AG08395 (cell line): ENCODE measurements at places on chromosomes 7 and 10.

GRCh38 chr10:52194716-52195115 lies 119.4 kb upstream of the DKK1 start:
- DNase-seq = no peak

- peak; percentile 54 for DNase-seq
These were observed 198.3 kb downstream of the RPS24 start for GRCh38 chr10:78231939-78232338.

DNA sequence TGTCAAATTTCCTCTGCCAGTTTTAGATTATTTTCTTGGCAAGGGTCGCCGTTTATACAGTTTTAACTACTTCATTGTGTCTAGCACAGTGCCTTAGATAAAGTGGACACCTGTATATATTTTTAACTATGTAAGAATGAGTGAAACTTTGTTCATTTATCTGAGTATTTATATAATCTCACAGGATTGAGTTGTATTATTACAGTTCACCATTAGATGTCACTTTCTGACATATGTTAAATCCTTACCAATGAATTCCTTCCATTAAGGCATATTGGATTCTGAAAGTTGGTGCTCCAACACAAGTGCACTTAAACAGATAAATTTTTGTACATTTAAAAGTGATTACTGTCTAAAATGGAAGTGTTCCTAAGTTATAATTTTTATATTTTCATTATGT lies 43.0 kb downstream of the ZMYND11 start:
- DNase-seq = peak; percentile 47

DNA sequence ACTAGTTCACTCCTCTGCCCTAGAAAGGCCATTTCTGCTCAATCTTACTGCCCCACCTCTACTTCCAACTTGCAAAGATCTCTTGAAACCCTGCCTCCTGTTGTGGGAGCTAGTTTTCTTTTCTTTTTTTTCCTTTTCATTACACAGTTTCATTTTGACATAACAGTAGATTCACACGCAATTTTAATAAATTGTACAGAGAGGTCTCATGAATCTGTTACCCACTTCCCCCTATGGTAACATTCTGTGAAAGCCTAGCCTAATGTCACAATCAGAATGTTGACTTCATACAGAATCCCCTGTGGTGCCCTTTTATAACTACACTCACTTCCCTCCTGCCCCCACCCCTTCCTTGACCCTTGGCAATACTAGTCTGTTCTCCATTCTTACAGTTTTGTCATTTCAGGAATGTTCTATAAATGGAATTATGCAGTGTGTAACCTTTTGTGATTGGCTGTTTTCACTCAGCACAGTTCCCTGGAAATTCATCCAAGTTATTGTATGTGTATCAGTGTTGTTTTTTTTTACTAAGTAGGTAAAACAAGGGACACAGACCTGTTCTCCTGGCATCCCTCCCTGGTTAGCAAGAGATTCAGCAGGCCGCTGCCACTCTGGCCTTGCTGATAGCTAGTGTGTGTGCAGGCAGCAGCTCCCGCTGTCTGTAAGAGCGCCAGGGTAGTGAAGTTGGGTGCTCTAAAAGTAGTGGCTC lies 21.5 kb downstream of the CHST3 start:
- DNase-seq = peak; percentile 75

GRCh38 chr7:126803060-126803665 lies 449.6 kb downstream of the GRM8 start:
- peak; percentile 54 for DNase-seq

- DNase-seq = peak; percentile 74
These were observed 7.4 kb upstream of the MICALL2 start for GRCh38 chr7:1466524-1467271.

GRCh38 chr10:94780844-94781243 lies 18.4 kb downstream of the CYP2C19 start:
- no peak for DNase-seq

DNA sequence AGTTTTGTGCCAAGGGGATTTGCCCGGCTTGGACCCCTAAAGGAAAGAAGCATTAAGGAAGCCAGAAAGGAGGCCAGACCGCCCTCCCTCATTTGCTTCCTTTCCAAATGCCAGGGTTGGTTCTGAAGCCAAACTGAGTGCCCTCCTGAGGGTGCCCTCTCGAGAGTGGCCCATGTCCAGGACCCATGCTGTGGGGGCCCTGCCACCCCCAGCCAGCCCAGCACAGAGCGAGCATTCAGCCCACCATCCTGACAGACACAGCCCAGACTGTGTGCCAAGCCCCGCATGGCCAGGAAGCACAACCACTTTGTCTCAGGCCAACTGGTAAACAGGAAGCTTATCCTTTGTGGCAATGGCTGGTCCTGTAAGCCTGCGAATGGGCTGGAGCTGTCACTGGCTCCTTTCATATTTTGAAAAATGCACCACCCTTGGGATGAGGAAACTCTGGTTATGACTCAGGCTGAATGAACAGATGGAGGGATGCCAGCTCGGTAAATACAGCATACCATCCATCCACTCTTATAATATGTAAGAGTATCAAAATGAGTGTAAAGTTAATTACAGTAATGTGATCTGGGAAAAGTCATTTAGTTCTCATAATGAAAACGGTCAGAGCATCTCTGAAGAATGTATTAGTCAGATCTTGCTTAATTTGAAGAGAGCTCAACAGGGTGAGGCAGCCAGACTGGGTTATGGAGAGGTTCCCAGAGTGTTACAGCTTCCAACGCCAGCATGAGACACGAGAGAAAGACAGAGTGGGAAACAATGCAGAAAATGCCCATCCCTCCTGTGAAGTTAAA lies 65.0 kb downstream of the STK17A start:
- peak; percentile 88 for DNase-seq

DNA sequence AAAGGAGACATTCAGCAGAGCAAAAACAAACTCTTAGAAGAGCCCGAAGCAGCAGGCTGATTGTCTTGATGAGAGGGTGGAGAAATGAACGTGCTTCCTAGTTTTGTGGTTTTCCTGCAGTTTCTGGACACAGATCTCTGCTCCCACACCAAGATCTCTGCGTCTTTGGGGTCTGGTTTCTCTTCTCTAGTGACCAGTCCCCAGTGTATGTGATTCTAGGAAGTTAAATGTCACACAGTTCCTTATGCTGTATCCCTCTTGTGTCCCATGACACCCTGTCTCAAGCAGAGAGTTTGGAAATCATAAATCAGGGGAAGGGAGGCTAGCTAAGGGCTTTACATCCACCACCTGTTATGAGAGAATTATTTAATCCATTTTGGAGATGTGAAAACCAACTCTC lies 55.4 kb upstream of the KLF14 start:
- no peak for DNase-seq

DNA sequence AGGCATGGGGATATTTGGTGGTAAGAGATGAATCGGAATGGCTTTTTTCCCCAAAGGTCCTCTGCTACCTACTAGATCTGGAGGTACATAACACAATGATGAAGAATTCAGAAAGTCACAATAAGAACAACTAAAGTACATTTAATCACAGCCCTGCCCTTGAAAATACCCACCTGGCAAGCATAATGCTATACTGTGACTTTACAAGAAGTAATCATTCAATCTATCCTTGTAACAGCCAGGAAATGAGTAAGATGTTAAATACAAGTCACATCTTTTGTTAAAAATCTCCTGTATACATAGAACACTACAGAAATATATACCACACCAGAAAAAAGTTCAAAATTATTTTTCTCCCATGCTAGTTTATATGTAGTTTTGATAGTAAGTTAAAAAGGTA lies 108.3 kb upstream of the ABCB5 start:
- DNase-seq = no peak

DNA sequence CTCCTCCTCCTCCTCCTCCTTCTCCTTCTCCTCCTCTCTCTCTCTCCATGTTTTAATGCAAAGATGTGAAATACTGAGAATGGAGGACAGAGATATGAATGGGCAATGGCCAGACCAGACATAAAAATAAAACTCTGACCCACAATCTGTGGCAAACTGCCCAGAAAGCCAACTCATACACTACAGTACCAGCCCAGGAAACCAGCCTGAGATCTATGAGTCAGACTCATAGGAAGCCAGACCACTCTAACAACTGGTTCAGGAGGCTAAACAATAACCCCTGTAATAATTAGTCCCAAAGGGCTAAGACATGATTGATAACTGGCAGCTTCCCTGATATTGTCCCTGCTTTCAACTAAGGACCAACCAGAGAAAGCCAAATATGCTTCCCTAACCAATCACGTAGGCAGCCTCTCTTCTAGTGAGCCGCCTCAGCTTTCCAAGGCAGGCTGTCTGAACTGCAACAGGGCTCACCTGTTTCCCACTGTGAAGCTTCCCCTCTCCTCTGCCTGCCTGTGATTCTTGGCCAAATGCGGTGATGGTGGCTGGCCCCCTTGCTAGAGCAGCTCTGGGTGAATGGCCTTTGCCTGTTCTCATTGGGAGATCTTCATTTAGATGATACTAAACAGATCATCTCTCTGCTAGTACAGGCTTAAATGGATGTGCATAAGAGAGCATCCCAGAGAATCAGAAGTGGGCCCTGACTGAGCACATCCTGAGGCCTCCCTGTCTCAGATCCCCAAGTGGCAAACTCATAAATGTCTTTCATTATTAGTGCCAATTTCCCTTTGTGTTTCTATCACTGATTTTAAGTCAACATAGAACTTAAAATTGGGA lies 817.6 kb downstream of the TNS3 start:
- peak; percentile 88 for DNase-seq

GRCh38 chr10:83037653-83038052 lies 1101.7 kb upstream of the GHITM start:
- DNase-seq = no peak

- DNase-seq = no peak
These were observed 403.9 kb upstream of the CELF2 start for GRCh38 chr10:10613656-10614244.

GRCh38 chr7:113394856-113395255 lies 276.5 kb upstream of the SMIM30 start:
- DNase-seq = no peak

GRCh38 chr10:34526186-34526585 lies 288.9 kb downstream of the PARD3 start:
- peak; percentile 44 for DNase-seq

GRCh38 chr7:137923380-137923779 lies 76.6 kb upstream of the DGKI start:
- DNase-seq = peak; percentile 70

DNA sequence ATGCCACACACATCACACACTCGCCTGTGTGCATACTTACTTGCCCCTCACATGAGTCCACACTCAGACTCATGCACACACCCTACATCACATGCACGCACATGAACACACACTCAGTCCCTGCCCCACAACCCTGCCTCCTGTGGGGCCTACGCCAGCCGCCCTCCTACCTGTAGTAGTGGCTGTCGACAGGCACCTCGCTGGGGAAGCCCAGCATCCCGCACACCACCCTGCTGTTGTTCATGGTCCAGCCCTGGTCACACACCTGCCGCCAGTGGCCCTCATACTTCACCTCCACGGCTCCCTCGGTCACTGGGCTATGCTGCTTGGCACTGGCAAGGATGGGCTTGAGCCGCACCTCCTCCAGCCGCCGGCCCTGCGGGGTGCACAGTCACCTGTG lies 7.2 kb downstream of the LOXL4 start:
- no peak for DNase-seq

DNA sequence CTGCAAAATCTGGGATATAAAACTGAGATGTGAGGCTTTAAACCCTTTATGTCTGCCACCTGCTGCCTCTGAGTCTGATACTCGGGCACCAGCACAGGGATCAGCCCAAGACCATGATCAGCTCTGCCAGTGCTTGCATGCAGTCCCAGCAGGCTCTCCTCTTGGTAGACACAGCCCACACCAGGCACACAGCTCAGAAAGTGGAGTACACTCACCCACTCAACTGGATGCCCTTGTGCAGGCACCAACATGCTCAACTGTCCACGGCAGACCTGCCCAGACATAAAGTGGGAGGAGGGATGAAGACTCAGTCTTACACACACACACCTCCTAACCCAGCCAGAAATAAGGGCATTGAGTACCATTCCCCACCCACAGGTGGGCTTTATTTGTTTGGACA lies 18.2 kb upstream of the MYH16 start:
- no peak for DNase-seq

- peak; percentile 40 for DNase-seq
These were observed 223.5 kb upstream of the PHYHIPL start for GRCh38 chr10:58952747-58953466.

DNA sequence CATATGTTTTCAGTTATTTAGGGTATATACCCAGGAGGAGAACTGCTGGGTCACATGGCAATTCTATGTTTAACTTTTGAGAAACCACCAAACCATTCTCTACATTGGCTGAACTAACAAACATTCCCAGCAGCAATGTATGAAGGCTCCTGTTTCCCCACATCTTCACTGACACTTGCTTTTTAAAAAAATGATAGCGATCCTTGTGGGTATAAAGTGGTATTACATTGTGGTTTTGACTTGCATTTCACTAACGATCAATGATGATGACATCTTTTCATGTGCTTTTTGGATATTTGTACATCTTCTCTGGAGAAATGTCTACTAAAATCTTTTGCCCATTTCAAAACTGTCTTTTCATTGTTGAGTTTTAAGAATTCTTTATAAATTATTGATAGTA lies 51.2 kb upstream of the ANAPC16 start:
- DNase-seq = no peak

- DNase-seq = no peak
These were observed 101.5 kb downstream of the JCAD start for GRCh38 chr10:29957907-29958331.

GRCh38 chr10:3636356-3637181 lies 148.4 kb downstream of the KLF6 start:
- peak; percentile 28 for DNase-seq

DNA sequence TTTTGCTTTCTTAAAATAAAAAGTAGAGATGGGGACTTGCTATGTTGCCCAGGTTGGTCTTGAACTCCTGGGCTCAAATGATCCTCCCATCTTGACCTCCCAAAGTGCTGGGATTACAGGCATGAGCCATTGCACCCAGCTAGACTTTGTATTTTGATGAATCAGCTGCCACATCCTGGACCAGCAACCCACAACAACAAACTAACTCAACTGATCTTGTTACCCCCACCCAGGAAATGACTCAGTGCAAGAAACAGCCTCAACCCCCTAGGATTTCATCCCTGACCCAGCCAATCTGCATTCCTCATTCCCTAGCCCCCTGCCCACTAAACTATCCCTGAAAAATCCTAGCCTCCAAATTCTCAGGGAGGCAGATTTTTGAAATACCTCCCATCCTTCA lies 123.8 kb downstream of the IPMK start:
- DNase-seq = no peak

DNA sequence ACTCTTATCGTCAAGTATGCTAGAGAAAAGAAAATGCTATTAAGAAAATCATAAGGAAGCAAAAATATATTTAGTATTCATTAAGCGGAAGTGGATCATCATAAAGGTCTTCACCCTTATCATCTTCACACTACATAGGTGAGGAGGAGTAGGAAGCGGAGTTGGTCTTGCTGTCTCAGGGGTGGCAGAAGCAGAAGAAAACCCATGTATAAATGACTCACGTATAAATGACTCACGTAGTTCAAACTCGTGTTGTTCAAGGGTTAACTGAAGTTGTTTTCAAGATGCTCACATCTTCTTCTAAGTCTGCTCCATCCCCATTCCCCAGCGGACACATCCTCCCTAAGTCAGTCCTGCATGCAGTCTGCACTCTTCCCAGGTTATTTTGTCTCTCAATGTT lies 72.4 kb downstream of the SFMBT2 start:
- no peak for DNase-seq
